Bronchial smooth muscle cell (primary cell): ENCODE measurements at places on chromosomes 2 and 18. TPM values are rescaled to one million over a fixed set of nuclear protein-coding genes. Genes with fewer than 3 reads are reported as not detected.

Gene SOWAHC
- 5.0 and 7.7 TPM in 2 replicates for total RNA-seq

Gene MOCOS
- total RNA-seq: 2.2 and 4.3 TPM in 2 replicates

Gene PRSS56
- total RNA-seq: not detected in 2 replicates

Gene CBLN2
- not detected in 2 replicates for total RNA-seq

Gene ANKRD30B
- total RNA-seq: under 0.01 TPM in 1 of 2 replicates, not detected in the other

Gene CFC1
- total RNA-seq: not detected in 2 replicates

Gene ATOH8
- 24.6 and 29.5 TPM in 2 replicates for total RNA-seq

Gene LYG1
- 0.16 and 0.34 TPM in 2 replicates for total RNA-seq

Gene GPR55
- total RNA-seq: not detected in 2 replicates

Gene TBR1
- not detected in 2 replicates for total RNA-seq

Gene UGT1A8
- total RNA-seq: not detected in 2 replicates

Gene ERICH2
- total RNA-seq: 1.2 TPM in 1 of 2 replicates, not detected in the other

Gene IL1RL1
- 0.17 and 0.32 TPM in 2 replicates for total RNA-seq

Gene ANKRD30BL
- total RNA-seq: not detected in 2 replicates

Gene SPC25
- 1.1 and 1.4 TPM in 2 replicates for total RNA-seq

Gene MARCHF4
- under 0.01 and 0.32 TPM in 2 replicates for total RNA-seq

Gene CHRND
- total RNA-seq: not detected in 2 replicates

Gene OBSL1
- total RNA-seq: 30.7 and 54.0 TPM in 2 replicates

Gene CD8A
- total RNA-seq: not detected in 2 replicates

Gene CAVIN2
- 9.7 and 25.4 TPM in 2 replicates for total RNA-seq

Gene HEATR5B
- total RNA-seq: 13.8 and 13.9 TPM in 2 replicates

Gene HTR2B
- total RNA-seq: 11.7 and 13.4 TPM in 2 replicates

Gene RALB
- 65.7 and 70.5 TPM in 2 replicates for total RNA-seq

Gene MSTN
- 0.09 and 0.16 TPM in 2 replicates for total RNA-seq

Gene ZFAND2B
- 22.2 and 26.7 TPM in 2 replicates for total RNA-seq

Gene NDUFB3
- total RNA-seq: 121 and 146 TPM in 2 replicates

Gene ALK
- under 0.01 and 0.16 TPM in 2 replicates for total RNA-seq

Gene EN1
- total RNA-seq: under 0.01 TPM in 1 of 2 replicates, not detected in the other

Gene GPR35
- total RNA-seq: 0.32 and 0.52 TPM in 2 replicates

Gene MLPH
- total RNA-seq: 2.8 and 5.4 TPM in 2 replicates

Gene SNED1
- 62.7 and 114 TPM in 2 replicates for total RNA-seq

Gene ASB18
- not detected in 2 replicates for total RNA-seq

Gene PCARE
- total RNA-seq: not detected in 2 replicates

Gene GCA
- total RNA-seq: 0.95 and 1.7 TPM in 2 replicates

Gene CXCR4
- under 0.01 and 0.09 TPM in 2 replicates for total RNA-seq

Gene C2orf80
- not detected in 2 replicates for total RNA-seq

Gene NEB
- under 0.01 and 0.09 TPM in 2 replicates for total RNA-seq

Gene NCKAP5
- total RNA-seq: 0.52 and 1.1 TPM in 2 replicates

Gene CFAP65
- total RNA-seq: under 0.01 TPM in 1 of 2 replicates, not detected in the other

Gene RBM44
- 0.16 and 0.17 TPM in 2 replicates for total RNA-seq

Gene SCYGR4
- not detected in 2 replicates for total RNA-seq

Gene TMEM163
- not detected in 2 replicates for total RNA-seq

Gene CRYGD
- total RNA-seq: not detected in 2 replicates

Gene WIPF1
- 5.2 and 12.9 TPM in 2 replicates for total RNA-seq

Gene COL4A3
- under 0.01 and 0.43 TPM in 2 replicates for total RNA-seq

Gene SCN1A
- total RNA-seq: 0.09 and 0.47 TPM in 2 replicates

Gene KLHL30
- total RNA-seq: 0.09 and 0.16 TPM in 2 replicates

Gene APCDD1
- total RNA-seq: not detected in 2 replicates

Gene MERTK
- total RNA-seq: 0.63 and 0.86 TPM in 2 replicates

Gene CTNNA2
- total RNA-seq: not detected in 2 replicates

Gene SESTD1
- total RNA-seq: 33.7 and 36.7 TPM in 2 replicates
